ENCODE measurements at places on chromosomes 7 and 10.

GRCh38 chr10:1154531-1155295 lies 98.5 kb downstream of the WDR37 start:
- DNase-seq = no peak

DNA sequence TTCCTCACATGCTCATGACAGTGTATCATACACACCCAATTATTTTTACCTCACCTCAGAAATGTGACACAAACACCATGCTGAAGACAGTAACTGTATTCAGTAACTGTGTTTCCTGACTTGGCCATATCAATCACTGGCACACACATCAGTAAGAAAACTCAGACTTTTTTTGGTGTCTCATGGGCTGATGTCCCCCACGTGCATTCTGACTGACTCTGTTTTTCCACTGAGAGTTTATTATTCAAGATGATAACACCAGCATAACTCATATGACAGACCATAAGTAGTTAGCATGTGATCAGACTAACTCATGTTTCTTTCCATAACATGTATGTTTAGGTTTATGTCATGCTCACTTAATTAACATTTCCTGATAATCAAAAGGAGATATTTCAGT lies 124.8 kb downstream of the CD36 start:
- DNase-seq = no peak

DNA sequence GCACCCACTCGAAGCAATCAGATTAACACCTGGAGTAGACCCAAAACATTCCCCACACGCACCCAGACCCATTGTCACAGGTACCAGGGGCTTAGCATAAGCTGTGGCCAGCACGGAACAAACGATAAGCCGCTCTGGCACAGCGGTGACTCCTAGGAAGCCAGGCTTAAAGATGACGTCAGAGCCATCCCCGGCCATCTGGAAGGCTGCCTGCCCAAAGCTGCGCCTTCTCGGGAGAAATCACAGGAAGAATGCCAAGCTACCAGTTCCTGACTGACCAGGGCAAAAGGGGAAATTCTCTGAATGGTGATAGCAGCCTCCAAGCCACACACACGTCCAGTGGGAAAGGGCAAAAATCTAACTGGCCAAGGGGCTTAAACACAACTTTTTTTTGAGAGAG lies 13.0 kb upstream of the WIPI2 start:
- no peak for DNase-seq

DNA sequence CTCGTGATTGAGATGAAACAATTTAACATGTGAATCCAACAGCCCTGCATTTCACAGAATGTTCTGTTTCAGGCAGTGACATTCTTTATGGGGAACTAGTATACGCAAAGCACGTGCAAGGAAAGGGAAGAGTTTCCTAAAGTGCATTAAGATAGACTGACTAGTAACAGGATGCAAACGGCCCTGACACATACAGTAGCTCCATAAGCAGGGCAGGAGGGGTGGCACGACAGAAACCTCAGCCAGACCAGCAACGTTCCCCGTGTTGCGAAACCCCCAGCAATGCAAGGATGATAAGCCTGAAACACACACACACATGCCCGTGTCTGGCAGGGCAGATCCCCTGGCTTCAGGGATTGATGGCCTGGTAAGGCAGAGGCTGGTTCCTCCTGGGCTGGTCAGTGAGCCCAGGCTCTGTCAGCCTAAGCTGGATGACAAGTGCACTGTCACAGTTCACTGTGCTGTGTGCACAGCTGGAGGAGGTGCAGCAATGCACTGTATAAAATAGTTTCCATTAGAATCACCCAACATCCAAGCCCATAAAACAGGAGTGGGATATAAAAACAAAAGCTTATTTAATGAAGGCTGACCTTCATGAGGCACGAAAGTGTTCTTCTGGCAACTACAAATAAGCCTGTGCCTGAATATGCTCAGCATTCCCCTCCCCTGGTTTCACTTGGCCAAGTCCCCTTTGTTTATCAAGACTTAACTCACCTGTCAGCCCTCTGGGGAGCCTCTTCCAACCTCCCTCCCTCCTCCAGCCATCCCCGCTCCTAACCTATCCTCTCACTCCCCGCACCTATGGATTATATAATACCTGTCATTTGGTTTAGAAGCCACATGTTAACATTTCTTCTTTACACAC lies 88.8 kb downstream of the GSAP start:
- DNase-seq = no peak

- DNase-seq = no peak
Measured at GRCh38 chr10:89307269-89307577, 5.4 kb downstream of the IFIT2 start.

DNA sequence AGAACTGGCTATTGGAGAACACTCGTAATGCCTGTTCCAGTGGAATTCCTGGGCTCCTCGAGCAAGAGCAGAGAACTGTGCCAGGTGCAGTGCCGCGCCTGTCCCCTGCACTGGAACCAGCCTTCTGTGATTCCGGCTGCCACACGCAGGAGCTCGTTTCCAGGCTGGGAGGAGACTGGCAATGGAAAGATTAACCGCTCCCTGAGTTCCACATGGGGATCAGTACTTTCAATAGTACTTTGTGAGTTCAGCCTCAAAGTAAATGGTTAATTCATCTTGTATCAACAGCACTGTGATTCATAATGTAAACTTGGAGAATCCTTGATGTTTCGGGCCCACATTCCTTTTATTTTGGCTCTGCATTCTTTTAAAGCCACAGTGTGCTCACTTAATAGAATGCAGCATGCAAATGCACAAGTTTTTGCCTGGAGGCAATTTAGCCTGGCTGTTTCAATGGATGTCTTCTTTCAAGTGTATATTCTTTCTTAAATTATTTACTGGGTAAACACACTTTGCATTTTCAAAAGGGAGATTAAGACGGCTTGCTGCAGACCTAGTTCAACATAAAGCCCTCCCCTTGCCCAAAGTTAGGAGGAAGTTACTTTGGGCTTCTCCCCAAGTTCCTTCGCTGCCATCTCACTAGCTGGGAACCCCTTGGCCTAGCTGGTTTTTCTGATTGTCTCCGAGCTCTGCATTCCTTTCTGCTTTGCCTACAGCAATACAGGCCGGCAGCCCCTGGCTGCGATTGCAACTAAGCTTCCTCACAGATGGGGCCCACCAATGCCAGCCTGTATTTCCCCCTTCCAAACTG lies 138.1 kb upstream of the TCF7L2 start:
- no peak for DNase-seq

- no peak for DNase-seq
Measured at GRCh38 chr10:61110188-61110844, 166.3 kb upstream of the RHOBTB1 start.

DNA sequence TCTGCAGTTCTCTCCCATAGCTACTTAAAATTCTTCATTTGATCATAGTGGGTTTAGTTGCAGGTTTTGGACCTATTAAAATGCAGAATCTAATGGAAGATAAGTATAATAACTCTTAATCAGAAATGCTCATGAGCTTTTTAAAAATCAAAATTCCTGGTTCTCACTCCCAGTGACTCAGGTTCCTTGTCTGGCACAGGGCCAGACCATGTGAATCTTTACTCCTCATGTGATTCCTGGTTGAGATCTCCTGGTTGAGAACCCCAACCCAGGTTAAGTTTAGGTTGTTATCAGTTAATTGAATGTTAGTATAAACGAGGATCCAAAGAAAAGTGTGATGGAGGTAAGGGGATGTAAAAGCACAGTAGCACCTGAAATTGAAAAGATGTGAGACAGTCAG lies 17.5 kb upstream of the TRUB1 start:
- no peak for DNase-seq

DNA sequence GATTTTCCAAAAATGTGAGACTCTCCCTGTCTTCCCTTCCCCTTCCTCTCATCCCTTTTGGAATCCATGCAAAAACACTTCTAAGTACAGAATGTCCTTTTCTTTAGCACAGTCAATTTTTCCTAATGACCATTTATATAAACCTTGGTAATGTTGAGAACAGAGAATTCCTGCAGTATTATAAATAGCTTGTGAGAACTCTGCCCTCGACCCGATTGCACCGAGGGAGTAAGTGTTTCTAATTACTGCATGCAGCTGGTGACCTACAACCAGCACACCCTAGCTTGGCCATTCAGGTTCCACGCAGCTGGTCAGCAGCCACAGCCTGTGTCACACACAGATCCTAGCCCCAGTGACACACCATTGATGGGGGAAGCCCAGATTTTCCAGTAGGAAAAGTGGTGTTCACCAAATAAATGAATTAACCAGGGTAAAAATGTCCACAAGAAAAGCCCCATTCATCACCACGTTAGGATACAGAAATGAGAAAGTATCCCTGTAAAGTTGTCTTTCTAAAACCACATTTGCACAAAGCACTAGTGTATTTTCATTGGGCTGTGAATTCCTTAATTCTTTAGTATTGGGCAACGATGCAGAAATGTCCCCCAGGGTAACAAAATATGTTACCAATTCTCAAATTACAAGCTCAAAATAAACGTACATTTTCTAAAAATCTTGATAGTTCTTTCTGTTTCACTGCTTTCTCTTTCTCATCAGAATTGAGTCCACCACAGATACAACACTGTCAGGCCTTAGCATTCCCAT lies 499.0 kb upstream of the KLF6 start:
- DNase-seq = no peak

GRCh38 chr7:148110097-148110868 lies 480.3 kb upstream of the C7orf33 start:
- DNase-seq = no peak

GRCh38 chr10:125266966-125267365 lies 106.6 kb upstream of the CTBP2 start:
- DNase-seq = no peak

DNA sequence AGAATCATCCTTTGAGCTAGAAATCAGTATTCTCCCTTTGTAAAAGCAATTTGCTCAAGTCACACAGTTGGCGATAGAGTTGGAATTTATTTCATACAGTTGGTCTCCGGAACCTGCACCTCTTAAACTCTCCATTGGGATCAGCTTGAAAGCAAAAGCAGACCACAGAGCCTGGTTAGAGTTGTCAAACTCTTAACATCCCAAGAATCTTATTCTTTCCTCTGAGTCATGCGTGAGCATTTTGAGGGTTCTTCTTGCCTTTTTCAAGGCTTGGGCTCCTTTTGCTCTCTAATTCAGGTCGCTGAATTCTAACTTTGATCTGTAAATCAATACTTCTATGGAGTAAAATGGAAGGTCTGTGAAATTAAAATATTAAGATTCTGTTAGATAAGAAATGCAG lies 19.6 kb upstream of the SCIN start:
- DNase-seq = no peak

- DNase-seq = no peak
Measured at GRCh38 chr10:127996586-127996985, 89.7 kb downstream of the PTPRE start.

- no peak for DNase-seq
Measured at GRCh38 chr10:61389887-61390286, 63.3 kb downstream of the TMEM26 start.

DNA sequence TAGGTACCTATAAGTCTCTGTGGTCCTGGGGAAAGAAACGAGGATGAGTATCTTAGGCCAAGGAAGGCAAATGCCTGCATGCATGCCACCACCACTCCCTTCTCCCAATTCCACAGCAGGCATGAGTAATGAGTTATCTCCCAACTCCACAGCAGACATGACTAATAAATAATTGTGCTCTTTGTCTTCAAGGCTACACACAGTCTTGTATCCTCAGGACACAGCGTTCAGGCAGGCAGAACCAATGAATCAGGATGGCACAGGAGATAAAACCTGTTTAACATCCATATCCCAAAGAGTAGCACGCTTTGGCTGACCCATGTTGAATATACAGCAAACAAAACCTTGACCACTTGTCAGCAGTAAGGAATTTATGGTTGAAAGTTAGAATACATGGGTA lies 229.7 kb upstream of the NFE2L3 start:
- no peak for DNase-seq
